ENCODE measurements at places on chromosomes 4 and X.

DNA sequence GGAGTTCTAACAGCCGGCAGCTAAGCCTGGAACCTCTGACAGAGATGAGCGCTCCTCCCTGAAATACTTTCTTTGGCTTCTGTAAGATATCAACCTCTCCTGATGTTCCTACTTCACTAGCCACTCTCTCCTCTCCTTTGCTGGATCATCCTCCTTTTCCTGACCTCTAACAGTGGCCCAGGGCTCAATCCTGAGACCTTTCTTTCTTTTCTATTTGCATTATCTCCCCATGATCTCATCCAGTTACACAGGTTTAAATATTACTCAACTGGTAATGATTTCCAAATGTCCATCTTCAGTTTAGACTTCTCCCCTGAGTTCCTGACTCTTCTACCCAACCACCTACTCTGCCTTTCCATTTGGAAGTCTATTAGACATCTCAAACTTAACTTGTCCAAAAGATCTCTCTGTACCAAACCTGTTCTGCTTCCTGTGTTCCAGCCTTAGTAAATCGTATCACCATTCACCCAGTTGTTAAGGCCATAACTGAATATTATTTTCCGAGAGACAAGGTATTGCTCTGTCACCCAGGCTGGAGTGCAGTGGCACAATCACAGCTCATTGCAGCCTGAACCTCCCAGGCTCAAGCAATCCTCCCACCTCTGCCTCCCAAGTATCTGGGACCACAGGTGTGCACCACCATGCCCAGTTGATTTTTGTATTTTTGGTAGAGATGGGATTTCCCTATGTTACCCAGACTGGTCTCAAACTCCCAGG, 41.1 kb downstream of the RFC1 start:
- DNase-seq, result no peak

- no peak for DNase-seq
Measured at GRCh38 chr4:92483341-92483740, 179.6 kb downstream of the GRID2 start.

- peak; percentile 22 for DNase-seq
Measured at GRCh38 chrX:11619441-11619840, 46.3 kb downstream of the ARHGAP6 start.

DNA sequence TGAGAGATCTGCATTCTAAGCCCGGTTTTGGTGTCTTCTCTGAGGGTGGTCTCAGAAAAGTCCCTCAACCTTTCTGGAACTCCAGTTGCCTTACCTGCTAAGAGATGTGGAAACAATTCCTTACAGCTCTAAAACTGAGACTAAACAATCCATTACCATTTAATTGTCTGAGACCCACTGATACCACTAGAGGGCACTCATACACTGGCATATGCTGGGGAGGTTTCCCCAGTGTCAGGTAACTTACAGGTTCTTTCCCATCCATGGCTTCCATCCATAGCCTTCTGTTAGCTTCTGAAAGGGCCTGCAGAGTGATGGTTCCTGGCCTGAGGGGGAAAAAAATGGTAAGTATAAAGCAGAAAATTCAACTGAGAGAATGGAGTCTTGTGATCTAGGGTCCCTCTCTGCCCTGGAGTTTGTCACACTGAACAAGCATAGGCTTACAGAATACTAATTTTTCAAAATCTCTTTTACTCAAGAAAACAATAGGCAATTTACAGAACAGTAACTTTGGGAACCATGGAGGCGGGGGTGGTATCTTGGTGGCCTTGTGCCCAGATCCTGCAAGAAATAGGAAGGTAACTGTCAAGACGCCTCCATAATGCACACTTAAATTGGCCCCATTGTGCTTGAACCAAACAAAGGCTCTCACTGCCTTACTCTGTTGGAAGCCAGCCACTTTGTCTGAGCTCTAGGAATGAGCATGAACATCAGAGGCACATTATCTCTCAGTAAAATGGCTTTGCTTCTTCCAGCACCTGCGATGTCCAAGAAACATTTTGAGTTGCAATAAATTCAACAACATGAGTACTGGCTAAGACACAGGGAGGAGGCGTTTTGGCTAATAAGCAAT, 236.1 kb downstream of the OPHN1 start:
- DNase-seq, result no peak

DNA sequence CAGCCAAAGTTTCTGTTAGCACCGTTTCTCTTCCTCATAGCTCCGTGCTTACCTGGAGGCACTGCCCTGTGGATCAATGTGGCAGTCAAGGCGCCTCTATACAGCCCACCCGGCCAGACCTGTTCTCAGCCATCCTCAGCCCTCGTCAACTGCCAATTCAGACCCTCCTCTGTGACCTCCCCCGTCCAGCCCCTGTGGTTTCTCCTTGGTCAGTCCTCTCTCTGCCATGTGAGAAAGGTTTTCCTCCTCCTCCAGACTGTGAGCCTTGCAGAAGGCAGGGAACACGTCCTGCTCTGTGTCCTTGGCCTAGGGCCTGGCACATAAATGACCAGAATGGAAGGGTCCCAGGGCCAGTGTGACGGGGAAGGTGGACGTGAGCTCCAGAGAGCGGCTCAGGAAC, 174.6 kb upstream of the PSAPL1 start:
- DNase-seq, result no peak

Measured in fibroblast of skin of left biceps (primary cell).